ENCODE measurements at places on chromosomes 3 and 15. TPM values are rescaled to one million over a fixed set of nuclear protein-coding genes. Genes with fewer than 3 reads are reported as not detected.
A peak's percentile ranks its signal among the peaks of the same experiment; 100 is the strongest.

DNA sequence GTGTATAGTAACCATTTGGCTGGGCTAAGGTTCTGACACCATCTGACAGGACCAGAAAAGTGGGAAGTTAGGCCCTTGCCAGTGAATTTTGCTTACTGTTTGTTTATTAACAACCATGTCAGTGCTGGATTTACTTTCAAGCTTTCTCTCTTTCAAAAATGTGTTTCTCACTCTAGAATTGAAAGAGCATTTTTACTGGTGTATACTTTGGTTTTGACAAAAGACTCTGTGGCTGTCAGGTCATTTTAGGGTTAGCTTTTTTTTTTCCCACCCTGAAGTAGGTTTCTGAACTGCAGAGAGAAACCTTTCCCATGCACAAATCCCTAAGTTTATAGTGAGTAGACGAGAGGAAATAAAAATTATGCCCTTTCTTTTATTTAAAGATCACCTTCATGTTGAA, 230.0 kb upstream of the TBC1D5 start:
- peaks cover 11% of the 10 kb centered on the region for H3K27me3 ChIP-seq
- no peak overlapping the region for H3K4me3 ChIP-seq
- no peak for DNase-seq
- H3K4me1 ChIP-seq = no peaks in the 10 kb centered on the region
- H3K27ac ChIP-seq = no peak overlapping the region

DNA sequence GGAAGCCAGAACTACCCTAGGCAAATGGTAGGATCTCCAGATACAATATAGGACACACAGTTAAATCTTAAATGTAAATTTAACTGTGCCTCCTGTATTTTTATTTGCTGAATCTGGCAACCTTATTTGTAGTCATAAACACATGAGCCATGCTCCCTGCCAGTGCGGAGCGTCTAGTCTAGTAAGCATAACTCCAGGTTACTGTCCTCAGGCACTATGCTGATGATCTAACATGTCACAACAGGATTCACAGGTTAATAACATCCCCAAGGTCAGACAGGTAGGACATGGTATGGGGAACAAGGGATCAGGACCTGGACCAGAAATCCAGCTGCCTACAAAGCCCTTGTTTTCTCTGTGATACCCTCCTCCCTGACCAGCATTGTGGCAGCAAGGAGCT, 305.1 kb downstream of the CACNA2D3 start:
- no peaks in the 10 kb centered on the region for H3K36me3 ChIP-seq
- H3K4me1 ChIP-seq = no peaks in the 10 kb centered on the region
- H3K27me3 ChIP-seq = no peaks in the 10 kb centered on the region
- no peak overlapping the region for H3K27ac ChIP-seq

GRCh38 chr15:63601704-63602185, 4.6 kb downstream of the FBXL22 start:
- H3K4me3 ChIP-seq = peak overlapping the region; percentile 81
- H3K27me3 ChIP-seq = no peaks in the 10 kb centered on the region
- H3K36me3 ChIP-seq = no peaks in the 10 kb centered on the region
- peaks cover 82% of the 10 kb centered on the region for H3K4me1 ChIP-seq
- peak overlapping the region; percentile 93 for H3K27ac ChIP-seq

DNA sequence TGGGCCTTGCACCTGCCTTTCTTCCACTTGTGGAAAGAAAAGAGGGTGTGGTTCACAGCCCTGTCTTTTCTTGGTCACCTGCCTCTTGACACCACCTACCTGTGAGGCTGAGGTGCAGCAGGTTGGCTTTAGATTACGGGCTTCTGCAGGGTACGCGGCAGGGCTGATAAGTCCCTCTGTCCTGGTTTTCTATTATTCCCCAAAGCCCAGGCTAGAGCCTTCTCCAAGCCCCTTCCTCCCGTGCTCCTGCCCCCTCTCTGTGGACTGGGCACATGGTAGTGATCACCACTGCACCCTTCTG, 44.8 kb upstream of the HACD2 start:
- H3K4me3 ChIP-seq = no peak overlapping the region
- no peak overlapping the region for H3K27ac ChIP-seq
- H3K36me3 ChIP-seq = peaks cover 5% of the 10 kb centered on the region
- peaks cover 12% of the 10 kb centered on the region for H3K4me1 ChIP-seq
- DNase-seq = no peak
- H3K27me3 ChIP-seq = no peaks in the 10 kb centered on the region

GRCh38 chr3:112005091-112005672, 6.5 kb downstream of the TAGLN3 start:
- H3K4me1 ChIP-seq = peaks cover 22% of the 10 kb centered on the region
- no peaks in the 10 kb centered on the region for H3K36me3 ChIP-seq
- no peak overlapping the region for H3K27ac ChIP-seq
- H3K4me3 ChIP-seq = no peak overlapping the region

DNA sequence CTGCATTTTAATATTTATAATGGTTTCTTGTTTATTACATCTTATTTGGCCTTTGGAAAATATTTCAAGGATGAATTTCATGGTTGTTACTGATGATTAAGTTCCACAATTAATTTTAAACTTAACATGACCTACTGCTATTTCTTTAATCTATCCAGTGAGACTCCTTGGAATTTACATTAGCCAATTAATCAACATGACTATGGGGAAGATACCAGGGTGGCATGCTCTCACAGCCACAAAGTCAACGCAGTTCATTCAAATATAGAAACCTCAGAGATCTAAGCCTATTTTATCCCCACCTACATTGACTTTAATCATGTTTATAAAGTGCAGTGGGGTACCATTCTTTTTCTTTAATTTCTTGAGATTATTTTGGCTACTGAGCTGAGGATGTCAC, 43.6 kb upstream of the PDZRN3 start:
- no peaks in the 10 kb centered on the region for H3K36me3 ChIP-seq
- H3K4me3 ChIP-seq = no peak overlapping the region
- no peak for DNase-seq
- no peak overlapping the region for H3K27ac ChIP-seq
- peaks cover 21% of the 10 kb centered on the region for H3K4me1 ChIP-seq
- no peaks in the 10 kb centered on the region for H3K27me3 ChIP-seq

DNA sequence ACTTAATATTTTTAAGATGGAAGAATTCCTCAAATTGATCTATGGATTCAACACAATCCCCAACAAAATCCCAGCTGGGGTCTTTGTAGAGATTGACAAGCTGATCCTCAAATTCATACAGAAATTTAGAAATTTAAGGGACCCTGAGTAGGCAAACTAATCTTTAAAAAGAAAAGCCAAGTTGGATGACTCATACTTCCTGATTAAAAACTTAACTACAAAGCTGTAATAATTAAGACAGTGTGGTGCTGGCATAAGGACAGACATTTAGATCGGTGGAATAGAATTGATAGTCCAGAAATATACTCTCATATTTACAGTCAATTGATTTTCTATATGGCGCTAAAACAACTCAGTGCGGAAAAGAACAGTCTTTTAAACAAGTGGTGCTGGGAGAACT, 11.6 kb downstream of the FAM162A start:
- no peaks in the 10 kb centered on the region for H3K27me3 ChIP-seq
- peaks cover 34% of the 10 kb centered on the region for H3K4me1 ChIP-seq
- H3K27ac ChIP-seq = no peak overlapping the region
- H3K4me3 ChIP-seq = no peak overlapping the region
- DNase-seq = no peak

- no peaks in the 10 kb centered on the region for H3K27me3 ChIP-seq
- H3K4me3 ChIP-seq = no peak overlapping the region
- H3K4me1 ChIP-seq = peaks cover 22% of the 10 kb centered on the region
- peak; percentile 48 for DNase-seq
Measured at GRCh38 chr3:183766745-183767606, 58.4 kb downstream of the MAP6D1 start.

DNA sequence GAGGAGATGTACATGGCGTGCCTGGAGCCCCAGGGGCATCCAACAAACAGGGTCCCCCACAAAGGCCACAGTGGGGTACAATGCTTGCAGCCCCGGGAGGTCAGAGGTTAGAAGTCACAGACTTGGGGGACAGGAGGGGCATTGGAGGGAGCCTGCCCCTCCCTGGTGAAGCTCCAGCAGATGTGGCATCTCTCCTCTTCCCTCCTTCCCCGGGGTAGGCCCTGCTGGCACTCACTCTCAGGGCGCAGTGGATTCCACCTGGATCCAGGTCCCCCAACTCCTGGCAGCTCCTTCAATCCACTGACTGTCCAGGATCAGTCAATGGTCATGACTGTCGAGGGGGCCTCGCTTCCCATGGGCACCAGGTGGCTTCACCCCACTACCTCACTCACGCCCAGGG, 32.2 kb downstream of the RGMA start:
- H3K27me3 ChIP-seq = peaks cover 3% of the 10 kb centered on the region
- no peak overlapping the region for H3K27ac ChIP-seq
- H3K4me3 ChIP-seq = no peak overlapping the region

DNA sequence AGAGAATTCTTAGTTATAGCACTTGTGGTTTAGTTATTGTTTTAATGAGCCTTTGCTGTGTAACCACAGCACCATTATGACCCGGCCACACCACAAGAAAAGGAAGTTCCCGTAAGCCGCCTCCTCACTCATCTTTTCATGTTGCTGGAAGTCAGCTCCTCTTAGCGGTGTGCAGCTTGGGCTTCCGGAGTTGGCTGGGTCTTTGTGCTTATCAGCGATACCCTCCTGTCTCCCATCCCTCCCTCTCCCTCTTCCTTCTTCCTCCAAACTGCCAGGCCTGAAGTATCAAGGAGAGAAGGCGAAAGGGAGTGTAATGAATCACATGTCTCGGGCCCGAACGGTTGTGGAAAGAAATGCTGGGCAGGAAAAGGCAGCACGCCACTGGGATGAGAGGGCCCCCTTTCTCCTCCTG, 353.5 kb downstream of the MCTP2 start:
- peaks cover 10% of the 10 kb centered on the region for H3K4me1 ChIP-seq
- H3K36me3 ChIP-seq = no peaks in the 10 kb centered on the region
- no peak overlapping the region for H3K27ac ChIP-seq
- DNase-seq = no peak

- peaks cover 66% of the 10 kb centered on the region for H3K4me1 ChIP-seq
- H3K4me3 ChIP-seq = no peak overlapping the region
- no peaks in the 10 kb centered on the region for H3K27me3 ChIP-seq
- no peak overlapping the region for H3K27ac ChIP-seq
Measured at GRCh38 chr3:197801891-197802778, 11.1 kb downstream of the LRCH3 start.

GRCh38 chr15:46618984-46619383, 984.2 kb downstream of the SQOR start:
- no peaks in the 10 kb centered on the region for H3K27me3 ChIP-seq
- no peaks in the 10 kb centered on the region for H3K4me1 ChIP-seq
- H3K36me3 ChIP-seq = no peaks in the 10 kb centered on the region
- H3K4me3 ChIP-seq = no peak overlapping the region

DNA sequence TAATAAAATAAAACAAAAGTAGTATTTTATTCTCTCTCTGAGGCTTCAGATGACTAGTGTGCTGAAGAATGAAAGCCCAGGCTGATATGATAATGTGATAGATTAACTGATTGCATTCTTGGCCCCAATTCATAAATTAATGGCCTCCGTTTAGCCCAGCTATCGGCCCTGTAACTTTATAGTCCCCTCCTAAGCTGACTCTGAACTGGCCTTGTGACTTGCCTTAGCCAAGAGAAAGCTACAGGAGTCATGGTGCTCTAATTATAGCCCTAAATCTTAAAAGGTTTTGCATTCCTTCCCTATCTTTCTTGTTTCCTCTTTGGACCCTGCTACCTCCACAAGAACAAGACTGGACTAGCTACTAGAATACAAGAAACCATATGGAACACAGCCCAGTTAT, 123.2 kb upstream of the EPHA3 start:
- no peak overlapping the region for H3K4me3 ChIP-seq
- no peaks in the 10 kb centered on the region for H3K36me3 ChIP-seq
- H3K27me3 ChIP-seq = no peaks in the 10 kb centered on the region
- H3K27ac ChIP-seq = no peak overlapping the region
- peaks cover 12% of the 10 kb centered on the region for H3K4me1 ChIP-seq
- no peak for DNase-seq

DNA sequence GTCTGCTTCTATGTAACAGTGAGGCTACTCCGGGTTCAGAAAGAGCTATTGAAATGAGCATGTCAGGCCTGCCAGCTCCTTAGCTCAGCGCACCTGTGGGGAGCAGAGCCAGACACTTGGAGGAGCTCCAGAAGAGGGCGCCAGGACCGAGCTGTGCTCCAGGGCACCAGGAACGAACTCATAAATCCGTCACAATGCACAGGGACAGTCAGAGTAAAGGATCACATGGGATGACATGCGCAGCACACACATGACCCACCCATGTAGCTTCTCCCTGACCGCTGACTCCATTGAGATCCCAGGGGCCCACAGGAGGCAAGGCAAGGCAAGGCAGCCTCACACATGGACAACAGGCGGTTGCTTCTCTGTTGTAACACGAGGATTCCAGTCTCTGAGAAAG, 26.0 kb upstream of the GNB5 start:
- no peaks in the 10 kb centered on the region for H3K27me3 ChIP-seq
- H3K4me1 ChIP-seq = no peaks in the 10 kb centered on the region
- DNase-seq = no peak
- H3K4me3 ChIP-seq = no peak overlapping the region
- peaks cover 10% of the 10 kb centered on the region for H3K36me3 ChIP-seq

DNA sequence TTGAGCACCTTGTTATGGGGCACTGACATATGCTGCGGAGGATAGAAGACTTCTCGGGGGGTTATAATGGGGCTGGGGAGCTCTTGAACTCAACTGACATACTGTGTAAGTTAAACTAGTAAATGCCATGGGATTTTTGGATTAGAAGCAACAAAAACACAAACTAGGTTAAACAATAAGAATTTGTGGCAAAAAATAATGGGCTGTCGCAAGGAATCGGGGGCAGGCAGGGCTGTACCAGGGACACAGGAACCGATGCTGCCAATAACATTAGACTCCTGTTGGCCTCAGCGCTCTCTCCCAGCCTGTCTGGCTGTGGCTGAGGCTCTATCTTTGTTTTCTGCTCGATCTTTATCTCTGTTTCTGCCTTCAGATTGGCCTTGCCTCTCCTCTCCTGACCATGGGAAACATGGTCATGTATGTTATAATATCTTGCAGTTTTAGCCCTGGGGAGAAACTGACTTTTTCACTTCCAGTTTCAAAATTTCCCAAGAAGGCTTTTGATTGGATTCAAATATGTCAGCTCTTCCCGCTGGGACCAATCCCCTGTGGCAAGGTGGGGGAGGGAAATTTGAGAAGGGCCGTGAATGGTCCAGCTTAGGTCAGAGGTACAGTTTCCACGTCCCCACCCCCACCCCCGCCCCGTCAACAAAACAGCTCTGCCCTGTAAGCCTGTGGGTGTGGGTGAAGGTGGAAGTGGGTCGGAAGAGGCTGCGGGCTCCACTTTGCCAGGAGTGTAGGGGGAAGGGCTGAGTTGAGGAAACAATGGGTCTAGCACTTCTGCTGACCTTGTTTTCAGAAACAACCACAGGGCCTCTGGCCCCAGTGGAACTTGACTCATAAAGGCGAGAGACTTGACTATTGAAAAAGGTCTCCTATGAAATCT, 161.1 kb upstream of the TBL1XR1 start:
- H3K27ac ChIP-seq = peak overlapping the region; percentile 91
- peak; percentile 71 for DNase-seq
- peaks cover 73% of the 10 kb centered on the region for H3K4me1 ChIP-seq
- no peaks in the 10 kb centered on the region for H3K36me3 ChIP-seq

Gene CHRM5
- not detected for total RNA-seq

Gene PPARG
- 15.6 TPM for total RNA-seq

Gene CCR9
- not detected for total RNA-seq

Gene TRH
- not detected for total RNA-seq

Measured in left ventricle myocardium inferior (tissue), 1 donor.